ENCODE measurements at places on chromosomes 4 and X.

DNA sequence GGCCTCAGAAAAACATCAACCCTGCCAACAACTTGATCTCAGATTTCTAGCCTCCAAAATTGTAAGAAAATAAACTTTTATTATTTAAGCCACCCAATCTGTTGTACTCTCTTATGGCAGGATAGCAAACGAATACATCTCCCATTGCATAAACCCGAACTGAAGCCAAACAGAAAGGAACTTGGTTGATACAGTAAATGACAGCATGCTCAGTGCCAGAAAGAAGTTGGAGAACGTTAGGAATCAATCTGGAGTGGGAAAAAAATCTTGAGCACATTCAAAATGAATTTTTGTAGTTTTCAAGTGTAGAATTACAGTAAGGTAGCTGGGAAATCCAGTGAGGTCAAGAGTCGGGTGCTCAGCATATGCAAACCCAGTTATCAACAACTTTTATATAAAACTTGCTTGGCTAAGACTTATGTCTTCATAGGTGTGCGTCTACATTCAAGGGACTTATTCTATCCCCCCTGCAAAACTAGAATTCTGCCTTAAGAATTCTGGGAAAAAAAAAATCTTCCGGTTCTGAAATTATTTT lies 157.5 kb upstream of the ANKRD50 start:
- no peak for DNase-seq

GRCh38 chr4:185895351-185895750 lies 83.4 kb upstream of the SORBS2 start:
- DNase-seq, result no peak

GRCh38 chr4:57314636-57315035 lies 204.5 kb upstream of the IGFBP7 start:
- no peak for DNase-seq

- DNase-seq, result no peak
Observed at GRCh38 chr4:15436513-15436912, 8.7 kb downstream of the C1QTNF7 start.

DNA sequence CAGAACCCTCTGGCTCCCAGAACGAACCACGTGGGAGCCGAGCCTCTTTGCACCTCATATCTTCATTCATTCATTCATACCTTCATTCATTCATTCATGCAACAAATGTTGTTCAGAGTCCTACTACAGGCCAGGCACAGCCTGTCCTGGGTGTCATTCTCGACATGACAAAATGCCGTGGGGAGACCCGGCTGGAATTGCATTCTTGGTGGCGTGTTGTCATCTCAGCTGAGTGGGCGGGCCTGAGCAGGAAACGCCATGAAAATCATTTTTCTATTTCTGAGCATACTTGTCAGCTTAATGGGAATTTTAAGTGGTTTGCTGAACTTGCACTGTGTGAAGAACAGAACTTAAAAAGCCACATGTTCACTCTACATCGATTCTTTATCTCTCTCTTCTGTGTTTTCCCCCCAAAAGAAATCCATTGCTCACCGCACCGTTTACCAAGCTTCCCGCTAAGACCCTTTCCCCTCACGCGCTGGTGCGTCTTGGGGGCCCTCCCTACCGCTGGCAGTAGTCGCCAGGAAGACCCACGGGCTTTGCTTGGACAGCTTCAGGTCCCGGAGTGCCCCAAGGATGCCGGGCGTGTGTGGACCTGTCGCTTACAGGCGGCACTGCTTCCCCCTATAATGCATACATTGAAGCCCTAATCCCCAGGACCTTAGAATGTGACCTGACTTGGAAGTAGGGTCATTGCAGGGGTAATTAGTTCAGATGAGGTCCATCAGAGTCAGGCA lies 41.6 kb upstream of the HMX1 start:
- DNase-seq, result no peak

DNA sequence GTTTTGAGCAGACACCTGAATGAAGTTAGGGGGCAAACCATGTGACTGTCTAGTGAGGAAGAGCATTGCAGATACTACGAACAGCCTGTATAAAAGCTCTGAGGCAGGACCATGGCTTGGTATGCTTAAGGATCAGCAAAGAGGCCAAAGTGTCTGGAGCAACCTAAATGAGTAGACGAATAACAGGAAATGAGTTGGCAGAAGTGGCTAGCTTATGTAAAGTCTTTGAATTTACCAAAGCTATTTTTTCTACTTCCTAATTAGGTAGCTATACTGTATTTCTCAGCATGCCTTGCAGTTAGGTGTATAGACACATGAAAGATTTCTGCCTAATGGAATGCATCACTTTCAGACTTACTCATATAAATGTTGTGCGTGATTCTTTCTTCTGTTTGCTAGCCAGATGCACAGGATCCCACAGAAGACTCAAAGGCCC lies 9.3 kb upstream of the GPRIN3 start:
- peak; percentile 19 for DNase-seq

DNA sequence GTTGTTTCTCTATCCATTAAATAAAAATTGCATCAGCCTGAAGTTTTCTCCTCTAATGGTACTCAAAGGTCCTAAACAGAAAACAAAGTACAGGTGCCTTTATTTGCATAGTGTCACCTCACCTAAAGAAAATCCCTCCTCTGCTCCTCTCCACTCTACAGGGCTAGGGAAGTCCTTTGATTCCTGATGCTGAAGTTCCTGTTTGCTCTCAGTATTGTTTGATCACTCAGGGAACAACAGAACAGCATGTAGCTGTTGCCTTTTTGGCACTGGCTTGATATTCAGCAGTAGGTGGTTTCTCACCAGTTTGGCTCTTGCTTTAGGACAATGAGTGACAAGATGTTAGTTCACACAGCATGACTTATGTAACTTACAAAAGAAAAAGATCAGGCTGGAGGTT lies 156.2 kb upstream of the SLC7A11 start:
- DNase-seq, result no peak

DNA sequence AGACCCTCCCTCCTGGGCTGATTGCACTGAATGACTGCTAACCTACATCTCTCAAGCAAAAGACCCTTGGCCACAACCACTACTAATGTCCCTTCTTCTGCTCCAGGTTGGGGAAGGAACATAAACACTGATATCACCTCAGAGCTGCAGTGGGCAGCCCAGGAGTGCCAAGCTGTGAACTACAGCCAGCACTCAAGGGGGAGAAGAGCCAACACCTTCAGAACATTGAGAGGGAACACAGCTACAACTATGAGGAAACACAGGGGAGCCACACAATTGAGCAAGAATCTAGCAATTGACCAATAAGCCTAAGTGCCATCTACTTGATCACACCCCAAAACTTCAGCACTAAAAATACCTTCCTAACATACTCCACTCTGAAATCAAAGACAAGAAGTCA lies 222.8 kb downstream of the SPATA18 start:
- no peak for DNase-seq

DNA sequence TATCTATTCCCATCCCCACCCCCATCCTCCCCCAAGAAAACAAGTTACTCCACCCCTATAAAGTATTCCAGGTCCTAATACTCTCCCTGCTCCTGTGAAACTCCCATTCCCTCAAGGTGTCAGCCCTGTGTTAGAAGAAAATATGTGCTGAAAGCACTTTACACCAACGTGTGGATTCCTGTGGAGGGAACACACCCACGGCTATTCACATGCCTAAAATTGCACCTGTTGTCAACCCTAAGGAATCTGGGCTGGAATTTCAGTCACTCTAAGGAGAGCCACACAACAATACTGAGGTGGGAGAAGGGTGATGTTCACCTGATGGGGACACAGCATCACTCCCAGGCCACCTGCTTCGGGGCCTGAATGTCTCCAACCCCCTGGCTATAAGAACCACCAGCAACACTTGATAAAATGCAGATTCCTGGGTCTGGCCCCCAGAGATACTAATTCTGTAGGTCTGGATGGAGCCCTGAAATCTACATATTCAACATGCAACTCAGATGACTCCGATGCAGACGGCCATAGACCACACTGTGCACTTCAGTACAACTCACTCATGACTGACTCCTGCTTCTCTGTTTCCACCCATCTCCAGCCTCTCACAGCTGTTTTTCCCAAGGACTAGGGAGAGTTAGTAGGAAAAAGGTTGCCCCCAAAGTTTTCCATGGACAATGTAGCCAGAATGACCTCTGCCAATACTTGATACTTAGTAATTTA lies 15.8 kb downstream of the SCD5 start:
- DNase-seq, result no peak

DNA sequence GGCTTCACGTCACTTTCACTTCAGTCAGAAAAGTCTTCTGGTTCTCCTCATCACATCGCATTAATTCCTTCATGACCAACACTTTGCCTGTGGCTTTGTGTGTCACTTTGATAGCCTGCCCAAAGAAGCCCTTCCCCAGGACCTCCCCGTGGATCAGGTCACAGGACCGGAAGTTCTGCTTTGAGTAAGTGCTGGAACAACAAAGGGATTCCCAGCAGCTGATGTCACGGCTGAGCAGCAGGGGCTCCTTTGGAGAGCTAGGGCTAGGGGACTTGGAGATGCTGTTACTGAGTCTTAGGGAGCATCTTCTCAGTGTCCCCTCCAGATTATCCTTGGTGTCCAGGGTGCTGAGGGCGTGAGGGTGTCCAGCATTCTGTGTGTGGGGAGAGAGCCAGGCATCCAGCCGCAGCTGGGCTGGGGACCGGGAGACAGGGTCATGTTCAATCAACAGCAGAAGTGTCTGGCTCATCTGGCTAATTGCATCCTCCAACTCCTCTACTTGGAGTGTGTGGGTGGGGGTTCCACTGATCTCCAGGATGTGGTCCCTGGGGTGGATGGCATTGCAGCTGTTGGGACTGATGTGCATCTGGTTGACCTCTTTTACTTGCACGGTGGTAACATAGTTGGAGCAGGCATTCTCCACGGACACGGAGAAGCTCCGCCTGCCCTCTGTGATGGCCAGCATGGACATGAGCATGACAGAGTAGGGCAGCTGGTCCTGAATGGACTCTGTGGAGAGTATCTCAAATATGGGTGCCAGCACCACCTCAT lies 39.2 kb upstream of the ARHGAP6 start:
- DNase-seq, result no peak

DNA sequence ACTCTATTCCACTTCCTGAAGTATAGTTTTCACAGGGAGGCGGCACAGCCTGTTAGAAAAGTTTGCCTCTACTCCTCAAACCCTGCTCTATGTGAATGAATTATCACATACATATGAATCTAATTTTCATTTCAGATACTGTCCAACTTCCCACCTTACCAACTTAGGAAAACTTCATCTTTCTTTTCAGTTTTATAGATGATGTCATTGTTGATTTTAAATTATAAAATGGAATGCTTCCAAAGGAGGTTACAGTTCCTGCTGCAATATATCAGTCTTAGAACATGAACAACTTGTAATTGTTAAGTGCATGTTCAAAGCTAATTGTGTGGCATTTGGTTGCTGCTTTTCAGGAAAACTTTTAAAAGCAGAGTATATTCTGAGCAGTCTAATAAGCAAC lies 92.4 kb downstream of the NEUROG2 start:
- DNase-seq, result no peak

DNA sequence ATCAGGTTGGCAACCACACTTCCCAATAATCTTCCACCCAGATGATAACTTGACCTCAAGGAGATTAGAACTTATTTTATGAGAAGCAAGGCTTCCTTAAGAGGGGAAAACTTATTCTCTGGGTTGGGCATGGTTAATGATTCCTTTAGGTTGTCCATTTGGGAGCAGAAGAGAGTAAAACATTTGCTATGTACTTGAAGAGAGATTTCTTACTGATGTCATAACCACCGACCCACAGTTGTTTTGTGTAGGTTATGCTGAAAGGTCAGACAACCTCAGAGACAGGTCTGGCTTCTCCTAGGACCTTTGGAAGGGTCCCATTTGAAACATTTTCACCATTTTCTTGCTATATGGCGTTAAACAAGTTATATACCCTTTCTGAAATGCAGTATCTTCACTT lies 56.1 kb downstream of the FAM114A1 start:
- no peak for DNase-seq

- DNase-seq, result no peak
Observed at GRCh38 chr4:42167709-42168108, 15.3 kb upstream of the BEND4 start.

GRCh38 chrX:107675823-107676555 lies 47.7 kb downstream of the PRPS1 start:
- no peak for DNase-seq

DNA sequence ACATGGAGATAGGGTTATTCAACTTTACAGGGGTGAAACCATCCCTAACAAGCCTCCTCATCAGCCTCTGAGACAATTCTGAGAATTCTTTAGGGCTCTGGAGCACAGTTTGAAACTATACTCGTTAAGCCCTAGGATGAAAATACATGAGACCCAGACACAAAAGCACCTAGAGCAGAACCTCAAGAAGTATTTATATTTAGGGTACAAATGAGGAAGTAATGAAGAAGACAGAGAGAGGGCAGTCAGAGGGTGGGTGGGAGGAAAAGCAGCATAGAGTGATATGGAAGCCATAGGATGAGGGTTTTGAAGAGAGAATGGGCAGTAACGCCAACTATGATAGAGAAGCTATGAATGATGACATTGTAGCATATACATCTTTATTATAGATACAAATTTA lies 250.3 kb downstream of the DCLK2 start:
- no peak for DNase-seq

Measured in effector CD4-positive, alpha-beta T cell (primary cell).